Cortex of kidney (tissue), 1 donor: ENCODE measurements at places on chromosomes 2 and 18.

DNA sequence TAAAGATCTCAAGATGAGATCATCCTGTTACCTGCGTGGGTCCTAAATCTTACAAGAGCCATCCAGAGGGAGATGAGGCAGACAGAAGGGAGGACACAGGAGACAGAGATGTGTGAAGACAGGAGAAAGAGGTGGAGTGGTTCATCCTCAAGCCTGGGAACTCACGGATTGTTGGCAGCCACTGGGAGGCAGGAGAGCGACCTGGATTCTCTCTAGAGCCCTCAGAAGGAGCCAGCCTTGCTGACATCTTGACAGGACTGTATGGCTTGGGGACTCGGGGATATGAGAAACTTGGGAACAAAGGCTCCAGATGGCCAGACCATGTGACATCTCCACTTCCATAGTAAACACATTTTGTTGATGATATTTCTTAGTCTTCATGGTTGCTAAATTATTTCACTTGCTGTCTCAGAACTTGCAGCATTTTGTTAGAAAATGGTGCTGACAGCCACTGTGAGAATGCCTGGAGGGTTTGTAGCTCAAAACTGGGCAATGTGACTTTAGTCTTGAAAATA, 57.8 kb upstream of the MC2R start:
- DNase-seq = no peak

- no peak for DNase-seq
Measured at GRCh38 chr2:76633276-76633921, 888.8 kb downstream of the LRRTM4 start.

DNA sequence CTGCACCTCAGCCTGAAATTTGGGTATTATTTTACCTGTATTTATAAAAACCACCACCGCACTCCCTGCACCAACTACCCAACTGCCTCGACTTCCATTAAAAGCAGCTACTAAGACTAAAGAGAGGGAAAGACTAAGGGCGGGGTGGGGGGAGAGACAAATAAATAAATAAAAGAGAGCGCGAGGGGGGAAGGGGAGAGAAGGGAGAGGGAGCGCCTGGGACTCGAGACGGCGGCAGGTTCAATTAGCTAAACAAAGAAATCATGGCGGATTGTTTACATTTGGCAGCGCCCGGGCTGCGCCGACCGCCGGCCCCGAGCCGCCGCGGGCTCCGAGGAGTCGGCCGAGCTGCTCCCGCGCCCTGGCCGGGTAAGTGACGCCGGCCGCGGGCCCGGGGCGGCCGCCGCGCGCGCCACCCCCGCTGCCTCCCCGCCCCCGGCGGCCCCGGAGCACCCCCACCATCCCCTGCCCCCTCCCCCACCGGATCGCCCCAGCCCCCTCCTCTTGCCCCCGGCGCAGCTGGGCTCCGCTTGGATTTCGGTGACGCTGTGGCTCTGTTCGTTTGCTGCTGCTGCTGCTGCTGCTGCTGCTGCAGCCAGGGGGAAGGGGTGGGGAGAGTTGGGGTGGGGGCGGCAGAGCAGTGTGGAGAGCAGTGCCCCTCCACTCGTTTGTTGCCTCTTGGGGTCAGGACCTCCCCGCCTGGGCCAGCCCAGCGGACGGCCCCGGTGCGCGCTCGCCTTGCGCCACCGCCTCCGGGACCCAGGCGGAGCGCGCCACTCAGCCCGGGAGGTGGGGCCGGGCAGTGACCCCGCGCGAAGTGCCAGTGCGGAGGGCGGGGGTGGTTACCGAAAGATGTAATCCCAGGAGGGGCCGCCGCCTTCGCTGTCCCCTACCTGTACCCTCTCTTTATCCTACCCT, 187.2 kb upstream of the FANCL start:
- no peak for DNase-seq

GRCh38 chr2:103123516-103123915, 361.7 kb downstream of the TMEM182 start:
- DNase-seq = no peak

DNA sequence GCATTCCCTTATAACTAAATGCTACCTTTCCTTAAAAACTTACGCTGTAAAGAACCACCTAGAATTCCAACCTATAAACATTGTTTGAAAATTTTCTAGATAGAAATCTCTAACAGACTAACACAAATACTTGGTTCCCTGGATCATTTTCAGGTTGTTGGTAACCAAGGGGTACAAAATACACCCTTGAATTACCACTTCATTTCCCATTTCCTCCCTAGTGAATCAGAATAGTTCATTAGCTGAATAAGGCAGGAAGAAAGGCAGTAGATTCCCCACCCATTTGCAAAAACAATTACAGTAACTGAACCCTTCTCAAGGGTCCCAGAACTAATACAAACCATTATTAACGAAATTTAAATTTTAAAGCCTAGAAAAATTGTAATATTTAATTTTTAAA, 5.5 kb downstream of the MEX3C start:
- DNase-seq = no peak

DNA sequence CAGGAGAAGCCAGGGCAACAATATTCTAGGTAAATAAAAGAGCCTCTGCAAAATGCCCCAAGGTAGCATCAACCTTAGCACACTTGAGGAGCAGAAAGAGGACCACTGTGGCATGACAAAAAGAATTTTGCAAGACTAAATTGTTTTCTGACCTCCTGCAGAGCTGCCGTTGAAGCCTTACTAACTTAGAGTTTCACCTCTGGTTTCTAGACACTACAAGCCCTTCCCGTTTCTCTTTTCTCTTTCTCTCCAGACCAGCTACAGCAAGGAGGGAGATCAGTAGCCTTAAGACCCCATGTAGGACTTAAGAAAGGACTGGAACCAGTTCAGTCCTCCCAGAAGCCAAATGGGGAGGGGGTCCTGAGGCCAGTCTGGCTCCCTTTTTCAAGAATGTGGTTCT, 73.3 kb upstream of the SP3 start:
- DNase-seq = no peak

GRCh38 chr2:217959723-217960122, 43.1 kb downstream of the TNS1 start:
- no peak for DNase-seq

GRCh38 chr2:26559044-26559405, 81.1 kb upstream of the OTOF start:
- no peak for DNase-seq

DNA sequence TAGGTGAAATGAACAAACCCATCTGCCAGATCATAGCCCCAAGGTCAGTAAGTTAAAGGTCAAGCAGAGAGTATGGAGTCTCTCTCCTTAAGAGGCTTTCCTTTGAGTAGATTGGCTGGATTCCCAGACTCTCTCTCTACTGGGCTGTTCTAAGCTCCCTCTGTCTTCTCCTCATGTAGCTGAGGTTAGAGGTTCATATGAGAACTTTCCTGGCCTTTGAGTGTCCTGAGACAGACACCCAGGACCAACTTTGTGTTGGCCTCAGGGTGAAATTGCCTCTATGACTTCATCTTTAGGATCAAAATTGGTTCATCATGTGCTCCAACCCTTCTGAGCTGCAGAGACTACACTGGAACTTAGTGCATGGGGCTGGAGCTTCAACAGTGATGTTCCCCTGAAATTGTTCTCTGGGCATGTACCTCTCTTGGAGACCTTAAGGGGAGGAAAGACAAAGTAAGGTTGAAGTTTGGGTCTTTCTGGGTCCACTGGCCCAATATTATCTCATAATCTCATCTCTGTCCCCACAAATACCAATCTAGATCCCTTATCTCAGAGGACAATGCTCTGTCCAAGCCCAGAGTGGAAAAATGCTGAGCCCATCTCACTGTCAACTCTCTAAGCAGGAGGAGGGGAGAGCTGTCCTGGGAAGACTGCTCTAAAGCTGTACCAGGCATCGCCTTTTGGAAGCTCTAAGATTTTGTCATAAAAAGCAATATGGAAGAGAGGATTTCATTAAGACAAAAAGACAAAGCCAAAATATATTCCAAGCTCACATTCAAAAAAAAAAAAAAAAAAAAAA, 177.3 kb upstream of the ARL4C start:
- no peak for DNase-seq

GRCh38 chr18:54916507-54916906, 42.8 kb downstream of the CCDC68 start:
- no peak for DNase-seq

DNA sequence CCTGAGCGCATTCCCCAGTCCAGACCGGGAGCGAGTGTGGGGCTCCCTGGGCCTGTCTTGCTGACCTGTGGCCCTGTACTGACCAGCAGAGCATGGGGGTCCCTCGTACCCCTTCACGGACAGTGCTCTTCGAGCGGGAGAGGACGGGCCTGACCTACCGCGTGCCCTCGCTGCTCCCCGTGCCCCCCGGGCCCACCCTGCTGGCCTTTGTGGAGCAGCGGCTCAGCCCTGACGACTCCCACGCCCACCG, 5.3 kb downstream of the NEU4 start:
- DNase-seq = no peak

- DNase-seq = no peak
Measured at GRCh38 chr2:45714679-45715078, 63.2 kb downstream of the PRKCE start.

DNA sequence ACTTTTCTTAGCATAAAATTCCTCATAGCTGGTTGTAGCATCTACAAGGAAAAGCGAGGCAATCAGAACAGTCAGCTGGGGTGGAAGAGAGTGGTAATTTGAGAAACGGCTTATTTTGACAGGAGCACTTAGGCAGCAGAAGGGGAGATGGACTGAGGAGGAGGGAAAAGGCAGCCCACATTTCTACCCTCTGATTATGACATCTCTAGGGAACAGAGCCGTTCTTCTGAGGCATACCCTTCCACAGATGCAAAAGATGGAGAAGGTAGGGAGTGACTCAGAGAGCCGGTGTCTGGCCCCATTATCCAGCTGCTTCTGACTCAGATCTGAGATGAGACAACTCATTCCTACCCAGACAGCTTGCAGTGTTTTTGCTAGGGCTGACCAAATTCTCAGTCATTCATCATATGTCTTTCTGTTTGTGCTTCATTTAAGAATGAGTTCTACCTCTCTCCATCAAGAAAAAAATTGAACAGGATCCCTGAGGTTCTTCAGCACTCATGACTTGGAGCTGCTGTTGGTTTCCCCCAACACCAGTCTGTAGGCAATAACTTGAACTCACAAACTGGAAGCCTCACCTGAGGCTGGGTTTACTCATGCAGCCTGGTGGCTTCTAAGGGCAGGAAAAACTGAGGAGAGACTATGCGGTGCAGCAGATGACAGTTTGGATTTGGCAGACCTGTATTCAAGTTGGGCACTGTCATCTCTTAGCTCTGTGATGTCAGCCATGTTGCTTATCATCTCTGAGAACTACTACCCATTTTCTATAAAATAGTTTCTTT, 15.9 kb upstream of the SEC11C start:
- DNase-seq = no peak

DNA sequence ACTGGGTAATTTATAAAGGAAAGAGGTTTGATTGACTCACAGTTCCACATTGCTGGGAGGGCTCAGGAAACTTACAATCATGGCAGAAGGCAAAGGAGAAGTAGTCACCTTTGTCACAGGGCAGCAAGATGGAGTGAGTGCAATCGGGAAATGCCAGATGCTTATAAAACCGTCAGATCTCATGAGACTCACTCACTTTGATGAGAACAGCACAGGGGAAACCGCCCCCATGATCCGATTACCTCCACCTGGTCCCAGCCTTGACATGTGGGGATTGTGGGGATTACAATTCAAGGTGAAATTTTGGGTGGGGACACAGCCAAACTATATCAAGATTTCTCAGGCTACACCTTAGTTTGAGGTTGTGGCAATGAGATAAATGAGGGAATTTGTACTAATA, 54.9 kb downstream of the AKAIN1 start:
- DNase-seq = no peak
